ENCODE measurements at places on chromosomes 7 and 10.

DNA sequence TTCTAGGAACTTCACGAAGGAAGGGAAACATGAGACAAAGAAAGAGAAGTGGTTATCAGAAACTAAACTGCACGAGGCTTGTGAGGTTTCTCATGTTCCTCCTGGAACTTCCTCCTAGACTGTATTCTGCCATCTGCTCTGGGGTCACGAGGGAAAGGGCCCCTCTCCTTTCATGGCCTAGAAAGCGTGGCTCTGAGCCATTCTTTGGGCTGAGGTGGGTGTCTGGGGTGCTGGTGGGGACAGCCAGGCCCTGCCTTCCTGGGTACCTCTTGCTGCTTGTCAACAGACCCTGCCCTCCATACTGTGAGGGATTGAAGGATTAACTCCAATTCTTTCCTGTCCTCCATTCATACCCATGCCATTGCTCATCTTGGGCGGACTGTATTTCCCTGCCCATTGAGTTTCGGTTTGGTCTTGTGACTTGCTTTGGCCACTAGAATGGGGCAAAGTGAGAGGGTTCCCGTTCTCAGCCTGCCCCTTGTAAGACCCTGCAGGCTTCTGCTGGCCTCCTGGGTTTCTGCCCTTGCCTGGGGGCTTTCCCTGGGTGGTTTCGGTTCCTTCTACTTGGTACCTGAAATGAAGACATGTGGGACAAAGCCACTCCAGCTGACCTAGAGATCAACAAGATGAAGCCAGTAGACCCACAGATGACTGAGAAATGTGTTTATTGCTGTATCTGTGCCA is 14.9 kb upstream of the GIMAP8 start:
- DNase-seq, result no peak

DNA sequence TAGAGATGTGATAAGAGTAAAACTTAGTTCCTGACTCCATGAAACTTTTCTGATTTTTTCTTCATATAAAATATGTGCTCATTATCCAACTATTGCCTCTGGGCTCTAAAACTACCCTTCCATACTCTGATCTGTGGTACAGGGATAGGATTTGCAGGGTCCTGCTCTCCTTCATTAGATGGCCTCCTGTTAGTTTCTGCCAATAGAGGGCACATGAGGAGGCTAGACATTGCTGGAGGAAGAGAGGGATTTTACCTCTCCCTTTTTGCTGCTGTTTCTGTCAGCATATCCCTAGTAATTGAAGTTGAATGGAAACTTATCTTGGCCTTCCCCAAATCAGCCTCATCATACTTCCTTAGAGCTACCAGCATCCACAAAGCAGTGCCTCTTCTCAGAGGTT is 269.4 kb downstream of the NXPH1 start:
- no peak for DNase-seq

DNA sequence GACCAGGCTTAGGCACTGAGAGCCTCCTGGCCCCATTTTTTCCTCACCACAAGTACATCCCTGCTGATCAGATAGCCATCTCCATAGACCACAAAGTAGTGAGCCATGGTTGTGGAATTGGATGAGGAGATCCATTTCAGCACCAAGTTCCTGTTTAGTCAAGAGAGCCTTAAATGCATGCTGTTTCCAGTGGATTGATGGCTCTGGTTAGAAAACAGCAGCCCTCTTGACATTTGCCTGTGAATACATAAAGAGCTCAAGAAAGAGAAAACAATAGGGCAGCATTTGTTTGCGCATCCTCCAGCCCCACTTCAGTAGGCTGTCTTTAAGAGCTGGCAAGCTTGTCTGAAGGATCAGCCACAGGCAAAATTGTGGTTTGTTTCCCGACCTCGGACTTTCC is 251.2 kb downstream of the POU6F2 start:
- DNase-seq, result peak; percentile 15

DNA sequence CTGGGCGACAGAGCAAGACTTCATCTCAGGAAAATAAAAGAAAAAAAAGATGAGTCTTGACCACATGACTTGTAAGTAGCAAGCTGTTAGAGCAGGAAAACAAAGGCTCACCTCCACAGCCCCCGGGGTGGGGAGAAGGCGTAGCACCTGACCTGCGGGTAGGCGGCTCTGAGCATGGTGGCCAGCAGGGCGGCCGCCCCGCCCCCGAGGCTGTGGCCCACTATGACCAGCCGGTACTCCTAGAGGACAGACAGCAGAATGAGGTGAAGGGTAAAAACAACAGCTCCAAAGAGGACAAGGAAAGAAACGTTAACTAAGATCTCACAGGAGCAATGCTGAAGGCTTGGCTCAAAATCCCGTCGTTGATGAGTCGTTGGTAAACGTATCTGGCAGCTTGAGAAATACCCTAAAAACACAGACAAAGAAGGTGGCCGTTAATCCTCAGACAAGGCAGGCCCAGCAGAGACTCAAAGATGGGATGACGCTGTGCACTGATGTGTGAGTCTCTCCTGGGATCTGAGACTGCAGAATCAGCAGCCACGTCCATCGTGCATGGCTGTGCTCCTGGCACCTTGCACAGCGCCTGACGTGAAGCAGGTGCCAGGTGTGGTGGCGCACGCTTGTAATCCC is 31.1 kb downstream of the DAGLB start:
- DNase-seq, result no peak

DNA sequence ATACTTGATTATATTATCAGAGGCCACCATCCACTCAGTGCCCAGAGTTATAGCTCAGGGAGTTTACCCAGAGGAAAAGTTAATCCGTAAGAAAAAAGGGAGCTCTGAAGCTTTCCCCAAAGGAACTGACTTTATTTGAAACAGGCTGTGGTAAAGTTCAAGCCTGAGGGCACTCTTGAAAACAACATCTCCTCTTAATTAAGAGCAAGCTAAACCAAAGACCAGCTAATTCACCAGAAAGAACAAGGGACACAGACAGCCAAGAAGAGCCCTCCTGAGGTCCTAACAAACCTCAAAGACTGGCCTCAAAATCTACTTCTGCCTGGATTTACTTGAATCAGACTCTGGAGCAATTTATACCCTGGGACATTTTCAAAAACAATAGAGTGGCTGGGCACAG is 159.6 kb upstream of the CHST15 start:
- DNase-seq, result no peak

- peak; percentile 60 for DNase-seq
Measured at GRCh38 chr10:73590881-73591799, at the start of gene USP54. USP54 (minus strand) TSS chr10:73591342; CDS start chr10:73575658, 15,684 bp downstream.

DNA sequence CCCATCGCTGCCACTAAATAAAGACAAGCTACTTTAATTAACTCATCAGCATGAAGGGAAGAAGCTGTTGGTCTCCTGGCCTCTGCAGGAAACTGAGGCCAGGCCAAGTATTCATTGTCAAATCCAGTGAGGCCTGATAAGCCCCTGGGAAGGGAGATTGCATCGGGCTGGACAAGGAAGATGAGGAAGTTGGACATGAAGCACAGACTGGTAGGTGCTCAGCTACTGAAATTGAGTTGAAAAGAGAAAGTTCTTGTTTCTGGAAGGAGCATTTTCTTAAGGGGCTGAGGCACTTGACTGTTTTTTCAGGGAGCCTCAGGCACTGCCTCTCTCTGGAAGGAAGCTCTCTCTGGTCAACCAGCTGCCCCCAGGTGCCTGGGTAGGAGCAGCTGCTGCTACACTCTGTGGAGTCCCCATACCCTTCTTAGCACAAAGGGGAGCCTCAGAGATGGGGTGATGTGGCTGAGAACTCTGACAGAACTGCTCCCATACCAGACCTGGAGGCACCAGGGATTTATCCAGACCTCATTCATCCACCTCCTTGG is 90.3 kb upstream of the IKZF1 start:
- DNase-seq, result no peak

GRCh38 chr10:132408367-132408781 is 11.4 kb downstream of the PWWP2B start:
- DNase-seq, result no peak

DNA sequence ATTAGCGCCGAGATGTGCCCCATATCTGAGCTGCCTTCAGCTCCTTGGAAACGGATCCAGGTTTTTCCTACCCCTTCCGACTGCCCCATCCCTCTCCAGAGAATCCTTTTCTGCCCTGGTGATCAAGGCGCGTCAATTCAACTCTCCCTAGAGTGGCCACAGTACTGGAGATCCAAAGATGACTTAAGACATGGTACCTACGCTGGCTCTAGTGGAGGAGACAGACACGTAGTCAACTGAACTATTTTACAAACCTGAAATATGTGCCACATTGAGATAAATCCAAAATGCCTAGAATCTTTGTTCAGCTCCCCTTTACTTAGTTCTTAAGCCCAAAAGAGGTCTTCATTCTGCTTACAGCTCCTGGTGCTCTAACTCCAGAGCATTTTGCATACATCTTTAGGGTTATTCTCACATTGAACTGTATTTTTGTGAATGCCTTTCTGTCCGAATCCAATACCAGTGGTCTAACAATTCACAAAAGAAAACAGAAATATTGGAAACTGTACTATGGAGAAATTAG is 444 bp upstream of the TNPO3 start:
- no peak for DNase-seq

DNA sequence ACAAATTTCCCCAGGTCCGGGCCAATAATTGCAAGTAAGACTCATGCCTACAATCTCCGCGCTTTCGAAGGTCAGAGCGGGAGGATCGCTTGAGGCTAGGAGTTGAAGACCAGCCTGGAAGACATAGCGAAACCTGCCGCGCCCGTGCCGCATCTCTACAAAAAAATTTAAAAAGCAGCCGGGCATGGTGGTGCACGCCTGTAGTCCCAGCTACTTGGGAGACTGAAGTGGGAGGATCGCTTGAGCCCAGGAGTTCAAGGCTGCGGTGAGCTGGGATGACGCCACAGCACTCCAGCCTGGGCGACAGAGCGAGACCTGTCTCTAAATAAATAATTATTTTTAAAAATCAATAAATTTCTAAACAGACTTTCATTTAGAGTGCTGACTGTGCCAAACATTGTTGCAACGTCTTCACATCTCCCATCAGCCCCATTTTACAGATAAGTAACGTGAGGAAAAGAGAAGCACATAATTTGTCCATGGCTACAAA is 494 bp upstream of the CFAP43 start:
- DNase-seq, result no peak

GRCh38 chr10:129622291-129622690 is 155.2 kb downstream of the MGMT start:
- no peak for DNase-seq

DNA sequence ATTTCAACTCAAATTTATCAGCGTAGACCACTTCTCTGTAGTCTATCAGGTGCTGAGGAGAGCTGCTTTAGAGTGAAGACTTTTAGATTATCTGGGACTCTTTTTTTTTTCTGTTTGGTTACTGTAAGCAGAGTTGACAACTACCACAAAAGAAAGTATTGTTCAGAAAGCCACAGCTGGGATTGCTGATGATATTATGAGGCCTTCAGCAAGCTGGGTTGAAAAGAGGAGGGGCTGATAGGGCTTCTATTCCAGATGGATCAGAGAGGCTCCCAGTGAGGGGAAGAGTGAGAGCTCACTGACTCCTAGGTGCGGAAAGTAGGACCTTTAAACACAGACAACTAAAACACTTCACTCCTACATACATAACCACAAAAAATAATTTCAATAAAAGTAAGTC is 188.5 kb upstream of the FERD3L start:
- DNase-seq, result no peak

GRCh38 chr7:26151096-26151495 is 902 bp upstream of the NFE2L3 start:
- DNase-seq, result no peak

DNA sequence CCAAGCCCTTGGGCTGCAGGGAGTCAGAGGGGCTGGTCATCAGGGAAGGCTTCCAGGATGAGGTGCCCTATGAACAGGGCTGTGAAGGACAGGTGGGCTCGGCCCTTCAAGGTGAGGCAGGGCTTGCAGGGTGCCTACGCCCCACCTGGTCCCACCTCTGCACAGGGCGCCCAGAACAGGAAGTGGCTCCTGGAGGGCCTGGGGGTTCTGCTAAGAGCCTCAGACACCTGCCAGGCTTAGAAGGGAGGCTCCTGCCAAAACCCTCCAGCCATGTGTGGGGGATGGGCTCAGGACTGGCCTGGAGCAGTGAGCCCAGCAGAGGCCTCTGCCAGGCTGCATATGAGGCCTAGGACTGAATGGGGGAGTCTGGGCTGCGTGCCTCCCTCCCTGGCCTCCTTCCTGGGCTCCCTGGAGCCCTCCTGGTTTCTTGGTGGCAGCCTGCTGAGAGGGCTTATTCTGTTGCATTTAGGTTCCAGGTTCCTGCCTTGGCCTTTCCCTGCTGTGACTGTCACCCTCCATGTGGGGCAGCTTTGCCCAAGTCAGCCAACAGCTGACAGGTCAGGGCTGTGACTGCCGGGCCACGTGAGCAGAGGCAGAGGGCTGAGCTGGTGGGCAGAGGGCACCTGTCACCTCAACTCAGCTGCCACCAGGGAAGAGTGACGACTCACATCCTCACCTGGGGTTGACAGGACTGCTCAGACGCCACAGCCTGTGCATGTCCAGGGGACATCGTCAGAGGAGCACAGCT is 45.2 kb upstream of the MSMB start:
- no peak for DNase-seq

DNA sequence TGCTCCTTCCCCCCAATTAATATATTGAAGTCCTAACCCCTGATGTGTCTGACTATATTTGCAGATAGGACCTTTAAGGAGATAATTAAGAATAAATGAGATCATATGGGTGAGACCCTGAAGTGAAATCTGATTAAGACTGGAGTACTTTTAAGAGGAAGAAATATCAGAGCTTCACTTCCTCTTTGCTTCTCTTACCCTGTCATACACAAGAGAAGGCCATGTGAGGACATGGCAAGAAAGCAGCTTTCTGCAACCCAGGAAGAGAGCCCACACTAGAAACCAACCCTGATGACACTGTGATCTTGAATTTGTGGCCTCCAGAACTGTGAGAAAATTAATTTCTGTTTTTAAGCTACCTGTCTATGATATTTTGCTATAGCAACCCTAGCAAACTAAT is 44.2 kb downstream of the JMJD1C start:
- no peak for DNase-seq

- no peak for DNase-seq
Measured at GRCh38 chr7:133904776-133905175, 222.4 kb upstream of the LRGUK start.

DNA sequence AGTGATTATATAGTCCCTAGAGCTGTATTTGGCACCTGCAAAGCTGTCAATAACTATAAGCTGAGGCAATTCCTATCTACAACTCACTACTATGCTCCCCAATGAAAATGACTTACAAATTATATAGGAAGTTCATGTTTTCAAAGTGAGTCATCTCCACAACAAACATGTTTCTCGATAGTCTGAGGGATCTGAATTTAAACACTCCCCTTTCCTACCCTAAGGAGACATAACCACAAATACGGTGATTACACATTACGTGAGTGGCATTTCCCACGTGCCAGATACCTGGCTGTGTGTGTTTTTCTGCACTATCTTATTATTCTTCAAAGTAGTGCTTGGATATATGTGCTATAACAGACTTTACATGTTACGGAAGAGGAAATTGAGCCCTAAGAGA is 122.5 kb upstream of the C1QL3 start:
- DNase-seq, result no peak
